ENCODE measurements at places on chromosomes 2 and 18.

- DNase-seq = no peak
Observed at GRCh38 chr2:238644095-238645081, 203.5 kb upstream of the TWIST2 start.

- DNase-seq = no peak
Observed at GRCh38 chr18:30044496-30044895, 998.0 kb downstream of the DSC3 start.

GRCh38 chr18:21663578-21663977, 41.0 kb downstream of the ABHD3 start:
- no peak for DNase-seq

DNA sequence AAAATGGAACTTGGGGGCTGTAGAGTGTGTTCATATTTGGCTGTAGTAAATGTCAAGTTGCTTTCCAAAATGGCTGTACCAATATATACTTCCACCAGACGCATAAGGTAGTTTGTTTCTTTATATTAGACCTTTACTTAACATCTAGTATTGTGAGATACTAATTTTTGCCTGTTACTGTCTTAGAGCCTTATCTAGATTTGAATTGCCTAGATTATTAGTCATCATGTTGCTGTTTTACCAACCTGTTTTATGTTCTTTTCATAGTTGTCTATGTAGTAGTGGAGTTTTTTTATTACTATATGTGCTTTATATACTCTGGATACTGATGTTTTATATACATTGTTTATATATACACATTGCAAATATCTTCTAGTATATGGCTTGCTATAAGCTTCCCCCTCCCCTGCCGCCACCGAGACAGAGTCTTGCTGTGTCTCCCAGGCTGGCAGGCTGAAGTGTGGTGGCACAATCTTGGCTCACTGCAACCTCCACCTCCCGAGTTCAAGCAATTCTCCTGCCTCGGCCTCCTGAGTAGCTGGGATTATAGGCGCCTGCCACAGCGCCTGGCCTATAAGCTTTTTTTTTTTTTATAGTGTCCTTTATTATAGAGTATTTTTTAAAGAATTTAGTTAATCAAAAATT, 18.9 kb downstream of the SLC39A10 start:
- DNase-seq = no peak

DNA sequence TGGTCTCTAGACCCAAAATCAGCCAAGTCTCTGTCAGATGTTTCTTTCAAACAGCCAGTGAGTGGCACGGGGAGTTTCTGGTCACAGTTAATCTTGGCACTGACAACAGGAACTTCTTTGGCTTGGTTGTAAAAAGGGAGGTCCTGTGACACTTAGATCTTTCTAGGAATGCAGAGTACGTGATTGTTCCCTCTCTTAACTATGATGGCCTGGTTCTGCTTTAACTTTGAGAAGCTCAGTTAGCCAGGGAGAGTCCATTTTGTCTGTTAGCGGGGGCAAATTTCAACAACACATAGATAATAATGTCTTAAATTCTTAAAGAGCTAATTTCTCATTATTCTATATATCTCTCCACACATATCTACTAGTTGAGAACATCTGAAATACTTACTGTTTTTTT, 344.5 kb upstream of the LRRTM4 start:
- DNase-seq = no peak

GRCh38 chr2:10810202-10811161, 2.1 kb downstream of the PDIA6 start:
- DNase-seq = no peak

DNA sequence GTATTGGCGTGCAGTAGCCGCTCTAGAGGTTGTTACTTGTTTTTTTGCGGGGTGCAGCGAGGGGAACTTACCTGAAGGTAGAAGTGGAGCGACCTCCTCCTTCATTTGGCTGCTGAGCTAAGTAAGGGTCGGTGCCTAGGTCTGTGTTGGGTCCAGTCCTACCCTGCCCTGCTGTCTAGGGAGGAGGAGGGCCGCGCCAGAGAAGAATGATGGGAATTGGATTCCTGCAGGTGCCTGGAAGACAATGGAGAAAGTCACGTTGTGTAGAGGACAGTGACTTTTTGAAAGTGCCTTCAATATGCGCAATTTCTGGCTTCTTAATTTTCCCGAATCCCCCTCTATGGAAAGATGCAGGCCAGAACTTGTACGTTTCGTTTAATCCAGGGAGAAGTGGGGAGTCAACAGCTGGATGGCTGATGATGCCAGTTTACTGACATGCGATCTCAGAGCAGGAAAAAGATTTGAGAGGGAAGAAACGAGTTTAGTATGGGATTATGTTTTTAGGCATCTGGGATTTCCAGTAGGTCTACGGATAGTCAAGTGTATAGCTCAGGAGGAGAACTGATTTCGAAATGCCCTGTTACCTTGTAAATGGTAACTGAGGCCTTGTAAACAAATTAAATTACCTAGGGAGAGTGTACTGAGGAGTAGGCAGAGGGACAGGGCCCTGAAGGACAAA, 653 bp downstream of the MRPS9 start:
- DNase-seq = no peak

- DNase-seq = no peak
Observed at GRCh38 chr18:68436485-68436884, 278.4 kb downstream of the TMX3 start.

DNA sequence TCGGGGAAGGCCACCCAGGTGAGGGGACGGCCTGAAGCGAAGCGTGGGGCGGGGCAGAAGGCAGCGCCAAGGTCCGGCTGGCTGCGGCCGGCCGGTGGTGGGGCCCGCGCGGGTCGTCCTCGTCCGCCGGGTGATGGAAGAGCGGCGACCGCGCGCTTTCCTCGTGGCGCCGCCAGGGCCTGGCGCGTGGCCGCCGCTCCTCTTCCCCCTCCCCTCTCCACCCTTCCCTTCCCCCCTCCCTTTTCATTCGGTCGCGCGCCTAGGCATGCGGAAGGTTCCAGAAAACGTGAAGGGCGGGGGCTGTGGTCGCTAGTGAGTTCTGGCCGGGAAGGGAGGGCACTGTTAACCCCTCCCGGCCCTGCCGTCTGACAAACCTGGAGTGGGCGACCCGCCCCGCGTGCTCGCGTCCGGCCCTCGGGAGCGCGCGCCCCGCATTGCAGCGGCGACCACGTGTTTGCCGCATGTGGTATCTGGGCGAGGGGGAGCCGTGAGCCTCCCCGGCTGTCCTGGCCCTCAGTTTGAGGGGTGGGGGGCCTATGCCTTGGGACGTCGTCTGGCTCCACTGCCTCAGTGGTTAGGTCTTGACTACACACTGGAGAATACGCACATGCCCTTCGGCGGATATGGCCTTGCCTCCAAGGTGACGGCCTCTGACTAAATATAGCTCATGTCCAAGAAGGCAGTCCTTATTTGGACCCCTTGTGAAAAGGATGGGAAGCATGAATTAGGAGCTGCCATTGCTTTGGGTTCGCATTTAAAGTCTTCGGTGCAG, 579 bp downstream of the MAT2A start:
- DNase-seq = peak; percentile 73

- DNase-seq = no peak
Observed at GRCh38 chr2:236873636-236874035, 212.1 kb upstream of the COPS8 start.

GRCh38 chr2:54185105-54185504, 69.7 kb downstream of the ACYP2 start:
- no peak for DNase-seq

GRCh38 chr2:227578642-227579041, 20.1 kb upstream of the SCYGR2 start:
- no peak for DNase-seq

GRCh38 chr2:172380436-172381274, 46.7 kb upstream of the ITGA6 start:
- no peak for DNase-seq

- DNase-seq = no peak
Observed at GRCh38 chr2:21270708-21271122, 146.9 kb downstream of the TDRD15 start.

- peak; percentile 63 for DNase-seq
Observed at GRCh38 chr2:98757904-98758421, 27.0 kb upstream of the MGAT4A start.

- DNase-seq = no peak
Observed at GRCh38 chr18:51038110-51038509, 8.1 kb downstream of the SMAD4 start.

Data from activated T-cell treated with anti-CD3 and anti-CD28 coated beads, Interleukin-2, amount 50 U/mL, for 1 hour (primary cell).